T-cell (primary cell): ENCODE measurements at places on chromosomes 2 and 18.

GRCh38 chr2:236908439-236909192 lies 177.1 kb upstream of the COPS8 start:
- DNase-seq: no peak

- DNase-seq: peak; percentile 7
Measured at GRCh38 chr2:45890819-45891218, 239.3 kb downstream of the PRKCE start.

GRCh38 chr2:70083344-70084156 lies 3.7 kb upstream of the PCBP1 start:
- DNase-seq: no peak

DNA sequence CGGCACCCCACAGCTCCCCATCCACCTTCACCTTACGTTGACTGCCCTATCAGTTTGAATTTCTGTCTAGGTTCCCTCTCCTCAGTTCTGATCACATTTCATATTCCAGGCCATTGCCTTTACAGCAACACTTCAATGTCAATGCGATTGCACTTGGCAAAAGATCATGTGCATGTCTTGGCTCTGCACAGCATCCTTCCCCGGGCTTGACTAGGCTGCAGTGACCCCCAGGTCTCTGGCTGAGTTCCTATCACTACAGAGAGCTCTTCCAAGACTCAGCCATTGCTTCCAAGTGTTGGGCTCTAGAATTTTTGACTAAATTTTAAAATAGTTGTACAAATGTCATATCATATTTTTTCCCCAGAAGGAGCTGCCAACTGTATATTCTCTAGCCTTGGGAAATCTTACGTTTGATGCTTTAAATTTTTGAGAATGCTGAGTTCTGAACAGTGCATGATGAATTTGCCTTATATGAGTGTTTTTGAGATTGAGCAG lies 103.8 kb upstream of the NEDD4L start:
- DNase-seq: no peak

- no peak for DNase-seq
Measured at GRCh38 chr2:54074606-54075341, 40.6 kb upstream of the ACYP2 start.

DNA sequence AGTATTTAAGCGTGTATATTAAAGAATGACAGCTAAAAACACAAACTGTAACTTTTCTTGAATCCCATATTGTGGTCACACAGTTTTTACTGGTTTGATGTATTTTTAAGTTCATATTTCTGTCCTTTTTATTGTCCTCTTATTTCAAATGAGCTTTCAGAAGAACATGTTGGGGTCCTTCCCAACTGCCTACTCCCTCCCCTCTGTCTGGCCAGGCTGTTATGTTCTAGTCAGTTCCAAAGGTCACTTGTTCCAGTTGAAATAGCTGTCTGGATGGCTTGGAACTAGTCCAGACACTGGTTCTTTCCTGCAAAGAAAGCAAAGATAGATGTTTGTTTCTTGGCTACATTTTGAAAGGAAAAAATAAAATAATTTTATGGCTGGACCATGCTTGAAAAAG lies 306.9 kb downstream of the GULP1 start:
- DNase-seq: no peak

DNA sequence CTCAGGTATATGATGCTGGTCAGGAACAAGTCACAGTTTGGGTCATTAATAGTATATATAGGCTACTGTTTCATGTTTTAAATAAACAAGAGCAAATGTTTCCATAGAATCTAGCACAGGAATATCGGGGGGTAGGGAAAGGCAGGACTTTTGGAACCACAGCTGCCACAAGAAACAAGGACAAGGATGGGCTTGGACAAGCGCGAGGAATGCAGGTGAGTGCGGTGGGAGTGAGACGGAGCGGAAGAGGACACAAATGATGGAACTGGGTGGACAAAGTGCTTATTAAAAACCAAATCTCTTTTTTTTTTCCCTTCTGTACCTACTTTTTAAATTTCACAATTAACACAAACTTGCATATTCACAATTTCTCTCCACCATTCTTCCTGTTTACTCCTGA lies 49.1 kb downstream of the SNORC start:
- DNase-seq: no peak

- DNase-seq: no peak
Measured at GRCh38 chr2:37654419-37654818, 17.0 kb downstream of the CDC42EP3 start.

GRCh38 chr2:96844405-96844808 lies 586 bp upstream of the ANKRD23 start:
- no peak for DNase-seq

GRCh38 chr18:63451799-63452660 lies 24.7 kb upstream of the SERPINB5 start:
- DNase-seq: no peak

DNA sequence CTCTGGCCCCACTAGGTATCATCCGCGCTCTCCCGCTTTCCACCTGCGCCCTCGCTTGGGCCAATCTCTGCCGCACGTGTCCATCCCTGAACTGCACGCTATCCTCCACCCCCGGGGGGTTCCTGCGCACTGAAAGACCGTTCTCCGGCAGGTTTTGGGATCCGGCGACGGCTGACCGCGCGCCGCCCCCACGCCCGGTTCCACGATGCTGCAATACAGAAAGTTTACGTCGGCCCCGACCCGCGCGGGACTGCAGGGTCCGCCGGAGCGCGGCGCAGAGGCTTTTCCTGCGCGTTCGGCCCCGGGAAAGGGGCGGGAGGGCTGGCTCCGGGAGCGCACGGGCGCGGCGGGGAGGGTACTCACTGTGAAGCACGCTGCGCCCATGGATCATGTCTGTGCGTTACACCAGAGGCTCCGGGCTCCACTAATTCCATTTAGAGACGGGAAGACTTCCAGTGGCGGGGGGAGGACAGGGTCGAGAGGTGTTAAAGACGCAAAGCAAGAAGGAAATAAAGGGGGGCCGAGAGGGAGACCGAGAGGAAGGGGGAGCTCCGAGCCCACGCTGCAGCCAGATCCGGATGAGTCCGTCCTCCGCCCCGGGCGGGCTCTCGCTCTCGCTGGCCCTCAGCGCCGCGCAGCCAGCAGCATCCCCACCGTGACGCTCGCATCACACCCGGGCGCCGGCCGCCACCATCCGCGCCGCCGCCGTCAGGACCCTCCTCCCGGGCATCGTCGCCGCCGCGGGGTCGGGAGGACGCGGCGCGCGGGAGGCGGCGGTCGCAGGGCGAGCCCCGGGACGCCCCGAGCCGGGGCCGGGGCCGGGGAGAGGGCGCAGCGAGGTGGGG lies 664 bp downstream of the NETO1 start:
- no peak for DNase-seq

- DNase-seq: no peak
Measured at GRCh38 chr2:54671010-54671409, 52.5 kb upstream of the EML6 start.
